ENCODE measurements at places on chromosomes 1 and 21.

GRCh38 chr1:234891427-234891826, 237.2 kb downstream of the TOMM20 start:
- DNase-seq, result no peak

DNA sequence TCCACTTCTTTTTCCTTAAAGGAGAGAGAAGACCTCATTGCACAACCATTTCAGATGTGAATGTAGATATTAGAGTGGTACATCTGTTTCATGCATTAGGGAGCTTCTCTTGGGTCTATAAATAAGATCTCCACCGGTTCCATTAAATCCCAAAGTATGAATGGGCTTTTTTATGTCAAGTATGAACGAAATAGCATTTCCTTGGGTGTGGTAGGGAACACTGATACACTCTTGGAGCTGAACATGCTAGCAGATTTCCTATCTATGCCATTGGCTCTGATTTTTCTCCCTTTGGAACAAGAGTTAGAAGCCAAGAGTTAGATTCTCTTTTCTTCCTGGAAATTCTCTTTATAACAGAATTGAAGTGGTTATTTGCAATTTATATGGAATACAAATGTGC, 245.6 kb upstream of the ADAMTS5 start:
- no peak for DNase-seq

DNA sequence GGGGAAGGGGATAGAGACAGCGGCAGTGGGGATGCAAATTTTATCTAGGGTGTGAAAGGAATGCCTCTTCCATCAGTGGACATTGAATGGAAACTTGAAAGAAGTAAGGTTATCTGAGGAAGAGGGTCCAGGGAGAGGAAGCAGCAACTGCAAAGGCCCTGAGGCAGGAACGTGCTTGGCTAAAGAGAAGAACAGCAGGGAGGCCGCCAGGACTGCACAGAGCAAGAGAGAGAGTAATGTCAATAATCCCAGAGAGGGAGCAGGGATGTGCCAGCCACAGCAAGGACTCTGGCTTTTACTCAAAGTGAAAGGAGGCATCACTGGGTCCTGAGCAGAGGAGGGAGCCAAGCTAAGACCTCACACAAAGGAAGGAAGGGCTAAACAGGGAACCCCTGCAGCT, 50.9 kb downstream of the KCND3 start:
- no peak for DNase-seq

DNA sequence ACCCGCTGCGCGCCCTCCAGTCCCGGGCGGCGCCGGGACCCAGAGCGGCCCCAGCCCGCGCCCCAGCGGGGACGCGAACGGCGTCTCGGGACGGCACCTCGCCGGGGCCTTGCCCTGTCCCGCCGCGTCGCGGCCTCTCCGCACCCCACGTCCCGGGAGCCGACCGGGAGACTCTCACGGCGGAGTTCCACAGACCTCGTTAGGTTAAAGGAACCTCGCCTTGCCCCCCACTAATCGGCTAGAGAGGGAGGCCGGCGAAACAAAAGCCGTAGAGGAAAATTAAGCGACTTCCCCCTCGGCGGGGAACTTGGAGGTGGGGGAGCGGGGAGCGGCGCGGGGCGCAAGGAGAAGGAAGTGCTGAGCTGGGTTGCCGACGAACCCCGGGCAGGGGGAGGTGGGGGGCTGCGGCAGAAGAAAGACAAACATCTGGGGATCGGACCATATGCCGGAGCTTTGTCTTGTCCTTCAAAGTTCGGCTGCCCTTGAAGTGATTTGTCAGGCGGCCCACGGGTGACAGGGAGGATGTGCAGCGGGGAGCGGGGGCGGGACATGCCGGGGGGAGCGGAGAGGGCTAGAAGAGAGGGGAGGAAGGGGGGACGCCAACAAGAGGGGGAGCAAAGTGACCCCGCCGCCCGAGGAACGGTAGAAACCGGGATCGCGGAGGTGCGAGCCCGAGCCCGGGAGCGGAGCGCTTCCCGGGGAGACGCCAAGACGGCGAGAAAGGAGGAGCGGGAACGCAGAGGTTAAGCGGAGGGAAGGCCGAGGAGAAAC, 120.0 kb upstream of the RRP15 start:
- DNase-seq, result no peak

DNA sequence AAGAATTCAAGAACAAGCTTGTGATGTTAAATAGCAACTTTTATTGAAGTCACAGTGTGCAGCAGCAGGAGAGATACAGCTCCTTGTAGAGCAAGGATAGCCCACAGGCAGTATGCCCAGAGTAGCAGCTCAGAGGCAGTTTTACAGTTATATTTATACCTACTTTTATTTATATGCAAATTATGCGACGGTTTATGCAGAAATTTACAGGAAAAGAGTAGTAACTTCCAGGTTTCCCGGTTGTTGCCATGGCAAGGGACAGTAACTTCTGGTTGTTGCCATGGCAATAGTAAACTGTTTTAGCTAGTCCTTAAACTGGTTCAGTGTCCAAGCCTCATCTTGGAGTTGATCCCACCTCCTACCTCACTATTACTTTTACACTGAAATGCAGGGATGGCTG, 344.6 kb upstream of the LYPLAL1 start:
- no peak for DNase-seq

- no peak for DNase-seq
Measured at GRCh38 chr1:107142140-107142542, 1.3 kb downstream of the NTNG1 start.

GRCh38 chr21:38768471-38769063, 37.2 kb upstream of the ETS2 start:
- DNase-seq, result peak; percentile 59

DNA sequence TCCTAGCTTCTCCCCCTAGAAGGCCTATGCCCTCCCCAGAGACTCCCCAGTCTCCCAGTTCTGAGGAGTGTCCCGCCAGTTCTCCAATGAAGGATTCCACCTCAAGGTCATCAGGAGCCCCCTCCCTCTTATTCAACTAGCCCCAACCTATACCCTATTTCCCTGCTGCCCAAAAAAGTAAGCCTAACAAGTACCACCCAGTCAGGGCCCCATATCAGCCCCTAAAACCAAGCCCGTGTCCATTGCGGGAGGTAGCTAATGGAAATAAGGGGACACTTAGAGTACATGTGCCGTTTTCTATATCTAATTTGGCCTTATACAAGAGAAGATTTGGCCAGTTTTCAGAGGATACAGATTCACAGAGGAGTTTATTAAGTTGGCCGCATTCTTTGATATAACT, 416.2 kb downstream of the MATN1 start:
- no peak for DNase-seq

DNA sequence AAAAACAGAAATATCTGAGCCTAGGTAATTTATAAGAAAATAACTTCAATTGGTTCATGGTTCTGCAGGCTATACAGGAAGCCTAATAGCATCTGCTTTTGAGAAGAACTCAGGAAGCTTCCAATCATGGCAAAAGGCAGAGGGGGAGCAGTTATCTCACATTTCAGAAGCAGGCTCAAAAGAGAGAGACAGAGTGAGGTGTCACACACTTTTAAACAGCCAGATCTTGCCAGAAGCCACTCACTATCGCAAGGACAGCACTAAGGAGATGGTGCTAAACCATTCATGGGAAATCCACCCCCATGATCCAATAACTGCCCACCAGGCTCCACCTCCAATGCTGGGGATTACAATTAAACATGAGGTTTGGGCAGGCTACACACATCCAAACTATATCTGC, 25.5 kb downstream of the RGS18 start:
- no peak for DNase-seq

DNA sequence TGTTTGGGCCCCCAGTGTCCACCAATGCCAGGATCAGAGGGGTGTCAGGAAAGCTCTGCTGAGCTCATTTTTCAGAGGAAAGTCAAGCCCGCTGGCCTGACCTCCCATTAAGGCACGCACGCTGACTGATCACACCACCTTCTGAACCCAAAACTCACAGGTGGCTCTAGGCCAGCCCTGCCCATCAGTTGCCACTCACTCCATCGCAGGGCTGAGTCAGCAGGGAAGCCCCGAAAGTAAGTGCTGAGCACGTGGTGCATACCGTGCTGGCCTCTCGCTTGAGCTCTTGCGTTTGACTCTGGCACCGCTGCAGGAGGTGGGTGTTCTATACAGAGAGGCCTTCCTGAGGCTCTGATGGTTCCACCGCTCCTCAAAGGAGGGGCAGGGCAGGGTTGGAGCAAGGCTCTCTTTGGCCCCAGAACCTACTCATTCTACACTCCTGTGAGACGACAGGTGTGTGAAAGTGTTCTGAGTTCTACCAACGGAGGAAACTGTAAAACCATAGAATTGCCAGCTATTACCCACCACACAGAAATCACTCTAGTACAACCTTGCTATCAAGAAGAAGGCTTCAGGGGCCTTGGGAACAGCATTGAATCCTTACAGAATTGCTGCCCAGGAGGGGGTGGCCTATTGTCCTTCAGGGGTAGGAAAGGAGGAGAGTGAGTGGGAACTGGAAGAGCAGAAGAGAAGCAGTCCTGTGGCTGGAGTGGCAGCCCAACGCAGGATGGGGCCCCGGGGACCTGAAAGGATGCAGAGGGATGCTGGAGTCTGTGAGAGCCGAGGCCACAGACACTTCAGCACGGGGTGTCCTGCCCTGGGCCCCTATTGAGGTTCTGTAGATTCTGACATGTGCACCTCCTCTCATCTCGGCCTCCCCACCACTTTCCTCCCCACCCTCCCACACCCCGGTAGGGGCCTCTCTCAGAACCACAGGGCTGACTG, 214.7 kb upstream of the EDN2 start:
- DNase-seq, result no peak

DNA sequence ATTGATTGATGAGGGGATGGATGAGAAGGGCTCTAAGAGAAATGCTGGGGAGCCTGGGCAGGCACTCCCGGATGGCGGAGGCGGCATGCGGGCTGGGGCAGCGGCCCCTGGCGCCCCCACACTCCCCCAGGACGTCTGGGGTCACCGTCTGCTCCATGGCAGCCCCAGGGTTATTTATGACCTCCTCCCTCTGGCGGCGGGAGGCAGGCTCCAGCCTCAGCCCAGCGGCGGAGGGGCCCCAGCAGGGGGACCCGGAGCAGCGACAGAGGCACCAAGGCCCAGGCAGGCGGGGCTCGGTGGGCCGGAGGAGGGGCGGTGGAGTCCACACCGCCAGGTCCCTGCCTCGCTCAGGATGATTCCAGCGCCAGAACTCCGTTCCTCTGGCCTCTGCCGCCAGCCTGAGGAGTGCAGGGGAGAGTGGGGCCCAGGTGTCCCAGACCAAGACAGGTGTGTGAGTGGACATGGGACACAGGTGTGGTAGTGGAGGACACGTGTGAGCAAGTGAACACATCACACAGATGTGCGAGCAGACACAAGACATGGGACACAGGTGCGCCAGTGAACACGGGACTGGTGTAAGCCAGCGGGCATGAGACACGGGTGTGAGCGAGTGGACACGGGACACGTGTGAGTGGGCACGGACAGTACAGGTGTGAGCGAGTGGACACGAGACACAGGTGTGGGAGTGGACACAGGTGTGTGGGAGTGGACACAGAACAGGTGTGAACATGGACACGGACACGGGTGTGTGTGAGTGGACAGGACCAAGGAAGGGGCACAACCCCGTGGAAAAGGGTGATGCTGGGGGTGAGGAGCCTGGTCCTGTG, 2.5 kb upstream of the SAMD11 start:
- DNase-seq, result no peak

GRCh38 chr1:41484402-41485241, at the start of gene EDN2:
TSS of gene EDN2 (minus strand) at chr1:41484683. CDS start at chr1:41484601, 82 bp downstream.
- no peak for DNase-seq

DNA sequence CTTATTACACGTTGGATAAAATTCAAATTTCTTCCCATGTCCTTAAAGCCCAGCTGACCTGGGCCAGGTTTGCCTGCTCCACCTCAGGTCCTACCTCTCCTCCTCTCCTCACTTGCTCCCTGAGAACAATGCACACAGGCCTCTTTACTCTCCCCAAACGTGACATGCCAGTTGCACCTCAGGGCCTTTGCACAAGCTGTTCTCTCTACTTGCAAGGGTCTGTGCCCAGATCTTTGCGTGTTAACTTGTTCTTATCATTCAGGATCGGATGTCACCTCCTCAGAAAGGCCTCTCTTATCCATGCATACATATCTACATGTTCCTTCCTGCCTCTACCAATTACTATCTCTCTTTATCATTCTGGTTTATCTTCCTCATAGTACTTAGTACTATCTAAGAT, 14.7 kb upstream of the LEFTY1 start:
- DNase-seq, result no peak

- DNase-seq, result no peak
Measured at GRCh38 chr1:70528590-70529333, 117.7 kb downstream of the CTH start.

GRCh38 chr1:111596499-111596898, 23.1 kb upstream of the RAP1A start:
- no peak for DNase-seq

GRCh38 chr21:32653326-32653901, 41.2 kb upstream of the CFAP298 start:
- DNase-seq, result no peak

DNA sequence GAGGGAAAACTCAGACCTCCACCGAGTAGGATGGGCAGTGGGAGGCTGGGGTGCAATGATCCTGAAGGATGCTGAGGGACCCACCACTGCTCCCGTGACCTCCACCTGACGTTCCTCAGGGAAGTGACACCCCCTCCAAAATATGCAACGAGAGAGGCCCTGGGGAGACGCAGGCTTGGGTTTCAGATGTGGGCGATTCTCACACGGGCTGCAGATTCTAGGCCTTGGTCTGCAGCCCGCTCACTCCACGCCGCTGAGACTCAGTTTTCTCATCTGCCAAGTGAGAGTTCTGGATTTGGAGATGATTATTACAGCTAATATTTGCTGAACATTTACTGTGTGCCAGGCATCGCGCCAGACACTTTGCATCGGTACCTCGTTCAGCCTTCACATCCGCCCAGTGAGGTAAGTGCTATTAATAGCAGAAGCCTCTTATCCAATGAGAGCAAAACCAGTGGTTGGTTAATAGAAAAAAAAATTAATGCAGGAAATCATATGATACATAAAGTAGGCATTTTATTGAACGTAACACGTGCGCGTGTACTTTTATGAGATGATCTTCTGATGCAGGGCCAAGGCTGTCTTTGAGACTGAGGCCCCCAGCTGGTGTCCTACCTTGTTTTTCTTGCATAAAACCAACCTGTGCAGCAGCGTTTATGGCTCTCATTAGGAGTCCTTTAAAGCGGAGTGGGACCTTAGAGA, 102.0 kb upstream of the RUNX3 start:
- peak; percentile 77 for DNase-seq

GRCh38 chr1:15089258-15089992, 64.1 kb upstream of the TMEM51 start:
- DNase-seq, result no peak

GRCh38 chr1:84401156-84401555, 2.9 kb downstream of the DNASE2B start:
- no peak for DNase-seq

DNA sequence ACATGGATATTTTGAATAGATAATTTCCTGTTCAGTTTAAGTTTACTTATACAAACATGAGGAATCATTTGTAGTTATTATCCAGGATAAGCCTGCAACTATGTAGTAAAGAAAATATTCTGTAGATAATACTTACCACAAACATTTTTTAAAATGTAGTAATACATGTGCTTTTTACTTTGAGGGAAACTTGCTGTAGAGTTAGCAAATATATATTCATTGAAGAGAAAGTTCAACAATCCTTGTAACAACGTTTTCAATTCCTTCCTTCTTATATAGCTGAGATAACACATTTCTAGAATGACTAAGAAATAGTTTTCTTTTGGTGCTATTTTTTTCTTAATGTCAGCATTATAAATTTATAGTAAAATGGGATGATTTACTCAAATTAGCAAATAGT, 664.6 kb upstream of the ADAMTS5 start:
- DNase-seq, result no peak
